Left lobe of liver (tissue), 2 donors: ENCODE measurements at places on chromosomes 3 and 15. TPM values are rescaled to one million over a fixed set of nuclear protein-coding genes. Genes with fewer than 3 reads are reported as not detected.
A peak's percentile ranks its signal among the peaks of the same experiment; 100 is the strongest.

CLDN18 gene
- total RNA-seq: 0.23 TPM

CTXND1 gene
- total RNA-seq: 4.5 TPM

SOX14 gene
- total RNA-seq: not detected

CCRL2 gene
- 0.55 TPM for total RNA-seq

CNTN3 gene
- 5.7 TPM for total RNA-seq

DNA sequence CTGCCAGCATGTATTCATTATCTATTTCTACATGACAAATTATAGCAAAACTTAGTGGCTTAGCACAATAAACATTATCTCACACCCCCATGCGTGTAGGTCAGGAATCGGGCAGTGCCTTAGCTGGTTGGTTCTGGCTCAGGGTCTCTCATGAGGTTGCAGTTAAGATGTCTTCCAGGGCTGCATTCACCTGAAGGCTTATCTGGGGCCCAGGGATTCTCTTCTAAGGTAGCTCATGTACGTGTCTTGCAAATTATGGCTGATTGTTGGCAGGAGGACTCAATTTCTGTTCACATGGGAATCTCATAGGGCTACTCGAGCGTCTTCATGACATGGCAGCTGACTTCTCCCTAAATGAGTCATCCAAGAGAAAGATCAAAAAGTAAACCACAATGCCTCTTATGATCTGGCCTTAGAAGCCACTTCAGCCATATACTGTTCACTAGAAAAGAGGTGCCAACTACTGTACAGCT, 42.9 kb upstream of the TSC22D2 start:
- no peak for DNase-seq

GRCh38 chr3:40828741-40829415, 304.1 kb downstream of the ZNF621 start:
- no peak for DNase-seq

DNA sequence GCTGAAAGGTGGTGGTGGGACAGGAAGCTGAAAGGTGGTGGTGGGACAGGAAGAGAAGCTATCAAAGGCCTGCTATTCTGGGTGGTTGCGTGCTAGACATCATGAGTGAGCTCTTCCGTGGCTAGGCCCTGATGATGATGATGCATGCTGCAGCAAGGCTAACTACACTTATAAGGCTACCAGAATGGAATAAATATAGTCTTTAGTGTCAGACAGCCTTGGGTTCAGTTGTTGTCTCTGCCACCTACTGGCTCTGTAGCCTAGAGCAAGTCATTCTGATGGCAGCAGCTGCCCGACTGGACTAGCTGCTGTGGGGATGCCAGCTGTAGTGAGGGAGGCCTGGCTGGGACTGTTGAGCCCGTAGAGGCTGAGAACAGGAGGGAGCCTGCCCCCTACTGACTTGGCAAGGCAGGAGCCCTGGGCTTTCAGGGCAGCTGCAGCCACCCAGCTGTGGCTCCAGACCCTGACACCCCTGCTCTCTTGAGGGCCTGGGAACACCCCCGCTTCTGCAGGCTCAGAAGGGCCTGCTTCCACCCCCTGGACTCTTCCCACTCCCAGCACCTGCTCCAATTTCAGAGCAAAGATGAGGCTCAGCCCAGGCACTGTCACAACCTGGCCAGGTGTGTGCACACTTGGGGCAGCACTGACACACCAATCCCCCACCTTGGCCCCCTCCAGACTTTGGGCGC, 21.4 kb upstream of the ZBED2 start:
- DNase-seq: no peak

DNA sequence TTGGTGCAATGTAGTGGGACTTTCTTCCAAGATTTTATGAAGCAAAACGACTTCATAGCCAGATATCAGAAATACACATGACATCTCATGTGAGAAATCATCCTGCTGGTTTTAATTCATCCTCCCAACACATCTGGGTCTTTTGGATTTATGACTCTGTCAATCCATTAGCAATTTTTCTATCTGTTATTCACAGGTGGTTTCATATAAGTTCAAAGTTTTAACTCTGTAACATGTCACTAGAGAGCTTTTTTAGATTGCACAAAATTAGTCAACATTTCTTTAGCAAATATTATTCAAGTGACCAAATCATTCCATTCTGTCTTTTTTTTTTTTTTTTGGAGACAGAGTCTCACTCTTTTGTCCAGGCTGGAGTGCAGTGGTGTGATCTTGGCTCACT, 30.4 kb downstream of the SQOR start:
- DNase-seq: no peak

- no peak for DNase-seq
Observed at GRCh38 chr3:192825216-192825615, 92.4 kb downstream of the MB21D2 start.

GRCh38 chr3:39383881-39384664, 903 bp downstream of the SLC25A38 start:
- DNase-seq: peak; percentile 99

- DNase-seq: no peak
Observed at GRCh38 chr3:150635526-150635925, 32.4 kb downstream of the SELENOT start.

DNA sequence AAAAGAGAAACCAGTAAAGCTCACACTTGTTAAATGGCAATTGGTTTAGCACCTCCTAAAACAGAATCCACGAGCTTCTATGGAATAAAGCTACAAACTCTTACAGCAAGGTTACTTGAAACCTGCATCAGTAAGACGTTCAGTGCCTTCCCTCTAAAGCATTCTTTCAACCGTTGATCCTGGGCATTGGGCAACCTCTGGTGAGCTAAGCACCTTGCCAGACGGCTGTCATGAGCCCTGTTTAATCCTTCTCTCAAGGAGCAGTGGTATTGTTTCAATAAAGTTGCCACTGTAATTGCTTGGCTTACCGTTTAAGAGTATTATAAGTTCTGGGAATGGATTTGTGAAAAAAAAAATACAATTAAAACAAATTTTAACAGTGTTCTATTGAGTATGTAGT, 75.0 kb downstream of the COL8A1 start:
- no peak for DNase-seq

GRCh38 chr3:13022348-13023234, 50.6 kb downstream of the IQSEC1 start:
- no peak for DNase-seq

- DNase-seq: no peak
Observed at GRCh38 chr3:42410370-42411131, at the start of gene LYZL4. TSS of gene LYZL4 (minus strand) at chr3:42410610. CDS start at chr3:42407251, 3,359 bp downstream.

DNA sequence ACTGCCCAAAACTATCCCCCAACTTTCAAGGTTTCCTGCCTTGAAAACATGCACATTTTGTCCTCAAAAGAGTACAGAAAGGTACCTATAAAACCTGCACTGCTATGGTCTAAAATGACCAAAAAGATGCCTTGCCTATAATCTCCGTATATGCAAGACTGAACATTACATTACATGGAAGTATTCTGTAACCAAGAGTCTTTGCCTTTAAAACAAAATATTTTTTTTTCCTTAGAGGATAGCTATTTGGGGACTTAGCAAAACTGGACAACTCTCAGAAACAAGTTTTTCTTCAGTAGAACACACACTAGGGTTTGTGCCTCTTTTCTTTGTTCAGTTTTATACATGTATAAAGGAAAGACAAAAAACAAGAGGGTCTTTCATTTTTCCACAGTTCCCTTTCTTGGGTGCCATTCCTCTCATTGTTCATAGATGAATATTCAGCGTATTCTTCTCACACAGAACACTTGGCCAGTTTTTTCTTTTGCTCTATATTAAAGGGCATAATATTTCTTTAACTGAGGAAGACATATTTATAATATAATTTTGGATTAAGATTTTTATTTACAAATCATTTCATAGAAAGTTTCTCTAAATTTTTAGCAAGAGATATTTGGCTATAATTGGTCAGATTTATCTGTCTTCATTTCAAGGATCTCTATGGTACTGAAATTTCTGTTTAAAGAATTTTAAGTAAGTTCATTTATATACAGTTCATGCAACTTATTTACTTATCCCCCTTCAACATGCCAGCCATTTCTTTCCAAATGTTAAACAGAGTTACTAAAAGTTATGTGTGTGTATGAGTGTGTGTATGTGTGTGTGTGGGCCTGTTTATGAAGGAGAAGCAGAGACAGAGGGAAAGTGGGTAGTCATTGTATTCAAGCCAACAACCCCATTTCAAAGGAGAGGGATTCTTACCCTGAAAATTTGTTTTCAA, 142.6 kb downstream of the ZBTB20 start:
- DNase-seq: no peak

DNA sequence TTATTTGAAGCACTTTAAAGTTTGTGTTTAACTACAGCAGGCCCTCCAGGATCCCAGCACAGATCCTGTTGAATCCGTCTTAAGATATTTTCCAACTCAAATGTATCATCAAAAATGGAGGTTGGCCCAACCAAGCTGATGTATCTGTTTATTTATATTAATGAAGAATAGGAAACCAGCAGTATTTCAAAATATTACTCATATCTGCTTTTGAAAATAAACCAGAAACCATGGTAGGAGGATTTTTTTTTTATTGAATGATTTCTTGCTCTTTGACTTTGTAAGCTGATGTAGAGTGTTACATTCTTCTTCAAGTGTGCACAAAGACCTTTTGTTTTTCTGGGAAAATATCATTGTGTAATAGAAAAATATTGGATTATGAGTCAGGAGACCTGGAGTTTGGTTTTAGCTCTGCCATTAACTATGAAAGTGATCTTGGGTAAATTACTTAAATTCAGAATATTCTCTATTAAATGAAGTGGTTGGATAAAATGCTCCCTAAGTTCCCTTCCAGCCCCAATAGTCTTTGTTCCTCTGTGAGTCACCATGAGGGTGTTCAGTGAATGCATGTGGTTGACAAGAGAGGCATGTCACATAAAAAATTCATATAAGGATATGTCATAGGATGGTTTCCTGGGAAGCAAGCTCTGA, 221.3 kb upstream of the GAP43 start:
- DNase-seq: no peak

DNA sequence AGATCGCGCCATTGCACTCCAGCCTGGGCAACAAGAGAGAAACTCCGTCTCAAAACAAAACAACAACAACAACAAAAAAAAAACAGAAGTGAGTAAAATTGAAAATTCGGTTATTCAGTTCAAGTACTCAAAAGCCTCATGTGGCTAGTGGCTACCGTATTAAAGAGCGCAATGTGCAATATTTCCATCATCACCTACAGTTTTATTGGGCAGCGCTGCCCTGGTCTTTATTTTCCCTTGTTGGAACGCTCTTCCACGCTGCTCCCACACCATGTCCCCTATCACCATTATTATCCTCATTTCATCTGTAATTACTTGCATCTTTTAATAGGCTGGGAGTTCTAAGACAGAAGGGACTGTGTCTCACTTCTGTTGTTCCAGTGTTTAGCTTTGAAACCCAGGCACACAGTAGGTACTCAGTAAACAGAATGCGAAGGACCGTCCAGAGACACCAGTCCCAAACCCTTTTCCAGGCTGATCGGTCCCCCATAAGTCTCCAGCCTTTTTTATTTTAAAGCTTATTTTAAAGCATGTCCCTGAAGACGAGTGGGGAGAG, 423 bp upstream of the HACD3 start:
- no peak for DNase-seq

DNA sequence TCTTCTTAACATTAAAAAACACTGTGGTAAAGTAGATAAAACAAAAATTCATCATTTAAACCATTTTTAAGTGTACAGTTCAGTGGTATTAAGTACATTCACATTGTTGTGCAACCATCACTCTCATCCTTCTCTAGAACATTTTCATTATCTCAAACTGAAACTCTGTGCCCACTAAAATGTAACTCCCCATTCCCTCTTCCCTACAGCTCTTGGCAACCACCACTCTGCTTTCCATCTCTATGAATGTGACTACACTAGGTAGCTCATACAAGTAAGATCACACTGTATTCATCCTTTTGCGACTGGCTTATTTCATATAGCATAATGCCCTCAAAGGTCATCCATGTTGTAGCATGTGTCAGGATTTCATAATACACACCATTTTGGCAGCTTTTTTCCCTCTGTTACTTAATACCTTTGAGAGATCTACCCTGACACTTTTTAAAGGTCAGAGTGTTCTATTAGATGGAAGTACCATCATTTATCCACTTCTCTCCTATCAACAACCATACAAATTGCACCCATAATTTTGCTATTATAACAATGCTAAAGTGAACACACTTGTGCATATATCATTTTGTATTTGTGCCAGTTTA, 42.9 kb upstream of the FRMD4B start:
- no peak for DNase-seq

- DNase-seq: no peak
Observed at GRCh38 chr3:20185331-20185678, 701 bp downstream of the SGO1 start.

DNA sequence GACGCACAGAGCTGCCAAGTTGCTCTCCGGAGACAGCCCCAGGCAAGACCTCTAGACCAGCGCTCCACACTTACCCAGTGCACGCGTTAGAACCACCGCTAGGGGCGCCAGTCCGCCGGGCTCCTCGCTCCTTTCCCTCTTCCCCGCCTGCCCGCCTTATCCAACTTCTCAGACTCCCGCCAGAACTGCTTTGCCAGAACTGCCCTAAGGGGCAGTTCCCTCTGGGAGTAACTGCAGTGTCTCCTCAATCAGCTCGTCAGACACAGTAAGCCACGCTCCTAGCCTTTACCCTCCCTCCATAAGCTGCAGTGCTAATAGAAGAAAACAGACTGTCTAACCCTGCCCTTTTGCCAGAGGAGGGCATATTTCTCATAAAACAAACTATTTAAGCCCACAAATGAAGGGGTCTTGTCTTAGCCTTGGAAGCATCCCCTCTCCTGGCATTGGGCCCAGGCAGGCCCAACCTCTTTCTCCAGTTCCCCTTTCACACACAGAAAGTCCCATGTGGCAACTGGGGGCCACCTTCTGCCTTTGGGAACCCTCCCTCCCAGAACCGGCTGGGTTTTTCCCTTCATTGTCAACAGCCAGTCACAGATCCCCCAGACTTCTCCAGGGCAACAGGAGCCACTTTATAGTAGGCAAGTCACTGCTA, 3.7 kb downstream of the BMF start:
- DNase-seq: peak; percentile 77

- no peak for DNase-seq
Observed at GRCh38 chr3:8455526-8456411, 45.9 kb upstream of the LMCD1 start.

- no peak for DNase-seq
Observed at GRCh38 chr3:151008699-151009098, 36.2 kb upstream of the CLRN1 start.

DNA sequence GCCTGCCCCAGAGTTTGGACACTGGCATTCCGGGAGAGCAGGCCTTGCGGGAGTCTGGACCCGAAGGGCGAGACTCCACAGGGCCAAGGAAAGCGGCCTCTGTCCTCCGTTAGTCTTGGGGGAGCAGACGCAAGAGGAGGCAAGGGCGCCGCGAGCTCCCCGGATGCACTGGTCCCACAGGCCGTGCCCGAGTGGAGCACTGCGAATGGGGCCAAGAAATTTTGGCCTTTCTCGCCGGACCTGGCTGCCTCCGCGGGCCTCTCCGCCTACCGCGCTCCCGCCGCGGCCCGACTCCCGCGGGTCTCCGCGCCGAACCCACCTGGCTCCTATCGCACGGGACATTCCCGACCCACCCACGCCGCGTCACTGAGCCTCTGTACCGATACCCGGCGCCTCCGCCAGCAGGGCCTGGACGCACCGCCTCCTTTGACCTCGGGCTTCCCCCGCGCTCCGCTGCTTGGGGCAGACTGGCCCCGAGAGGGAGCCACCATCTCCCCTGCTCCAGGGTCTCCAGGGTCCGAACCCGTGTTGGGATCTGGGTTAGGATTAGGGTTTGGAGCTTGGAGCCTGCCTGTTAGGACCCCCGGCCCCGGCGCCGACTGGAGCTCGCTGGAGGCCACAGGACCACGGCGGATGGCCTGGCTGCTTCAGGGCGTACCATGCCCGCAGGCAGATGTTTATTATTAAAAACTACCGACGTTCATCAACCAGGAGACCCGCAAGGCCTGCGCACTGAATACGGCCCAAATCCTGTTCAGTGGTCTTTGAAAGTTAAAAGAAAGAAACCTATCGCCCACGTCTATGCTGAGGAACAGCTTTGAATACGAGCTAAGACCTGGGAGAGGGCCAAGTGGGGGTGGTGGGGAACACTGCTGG, 11.7 kb downstream of the SHOX2 start:
- DNase-seq: no peak
